HTR-8/SVneo (cell line): ENCODE measurements at places on chromosomes 6 and 20.

DNA sequence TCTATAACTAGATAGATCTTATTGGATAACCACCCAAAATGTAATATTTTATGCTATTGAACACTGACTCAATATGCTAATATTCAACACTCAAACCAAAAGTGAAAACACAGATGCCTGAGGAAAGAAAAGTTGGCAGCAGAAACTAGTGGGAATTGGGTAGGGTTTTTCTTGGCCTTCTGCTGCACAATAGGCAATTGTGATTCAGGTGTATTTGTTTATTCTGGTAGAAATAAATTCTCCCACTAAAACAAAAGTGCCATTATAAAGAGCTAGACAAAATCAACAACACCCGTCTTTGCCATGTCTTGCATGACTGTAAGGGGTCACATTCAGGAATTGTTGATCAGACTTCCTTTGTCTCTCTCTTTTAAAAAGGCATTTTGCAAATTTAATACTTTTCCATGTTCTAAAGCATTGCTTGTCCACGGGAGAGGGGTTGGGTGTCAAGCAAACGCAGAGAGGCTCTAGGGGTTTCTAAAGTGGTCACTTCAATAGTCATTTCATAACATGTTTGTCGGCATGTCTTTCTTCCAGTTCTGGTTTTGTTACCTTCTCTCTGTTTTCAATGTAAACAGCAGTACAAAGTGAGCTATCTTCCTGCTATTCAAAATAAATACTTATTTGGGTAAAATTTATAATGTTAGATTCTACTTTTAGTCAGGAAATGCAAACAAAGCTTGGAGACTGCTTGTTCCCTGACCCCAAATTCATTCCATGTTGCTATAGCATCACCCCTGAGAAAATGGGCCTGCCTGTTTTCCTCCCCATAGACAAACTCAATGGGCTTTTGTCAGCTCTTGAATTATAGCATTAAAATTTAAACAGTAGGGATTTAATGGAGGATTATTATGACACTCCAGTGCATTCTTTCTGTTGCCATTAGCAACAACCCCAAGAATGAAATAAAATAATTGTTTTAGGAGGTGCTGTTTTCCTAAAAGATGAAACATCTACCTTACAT is 217.0 kb upstream of the CCN2 start:
- DNase-seq = no peak

GRCh38 chr6:33116841-33117711 is 41.3 kb downstream of the HLA-DPB1 start:
- no peak for DNase-seq

GRCh38 chr6:134309227-134309626 is 8.7 kb downstream of the SGK1 start:
- no peak for DNase-seq

GRCh38 chr20:63574156-63574828 is at the start of gene HELZ2:
TSS of gene HELZ2 (minus strand) at chr20:63574239. CDS start at chr20:63572385, 1,854 bp downstream.
- DNase-seq = peak; percentile 98

- DNase-seq = no peak
Observed at GRCh38 chr20:9139106-9139833, 70.4 kb downstream of the PLCB4 start.

DNA sequence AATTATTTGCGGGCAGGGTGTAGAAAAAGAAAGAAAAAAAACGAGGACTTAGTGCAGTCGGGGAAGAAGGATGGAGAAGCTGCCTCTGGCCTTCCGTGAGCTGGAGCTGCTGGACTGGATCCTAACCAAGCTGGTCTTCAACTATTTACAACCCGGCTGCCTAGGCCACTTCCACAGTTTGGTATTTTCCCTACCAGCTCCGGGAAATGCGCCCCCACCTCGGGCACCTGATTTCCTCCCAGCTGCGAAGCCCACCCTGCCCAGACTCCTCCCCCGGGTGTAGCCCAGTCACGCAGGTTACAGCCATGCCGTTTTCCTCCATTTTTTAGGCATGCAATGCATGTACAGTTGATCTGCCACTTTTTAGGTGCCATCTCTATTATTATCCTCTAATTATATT is 21.2 kb downstream of the THEMIS start:
- no peak for DNase-seq

- DNase-seq = no peak
Observed at GRCh38 chr6:157658301-157658700, 164.7 kb upstream of the SNX9 start.

- DNase-seq = no peak
Observed at GRCh38 chr6:46220352-46221221, 49.8 kb upstream of the ENPP5 start.

DNA sequence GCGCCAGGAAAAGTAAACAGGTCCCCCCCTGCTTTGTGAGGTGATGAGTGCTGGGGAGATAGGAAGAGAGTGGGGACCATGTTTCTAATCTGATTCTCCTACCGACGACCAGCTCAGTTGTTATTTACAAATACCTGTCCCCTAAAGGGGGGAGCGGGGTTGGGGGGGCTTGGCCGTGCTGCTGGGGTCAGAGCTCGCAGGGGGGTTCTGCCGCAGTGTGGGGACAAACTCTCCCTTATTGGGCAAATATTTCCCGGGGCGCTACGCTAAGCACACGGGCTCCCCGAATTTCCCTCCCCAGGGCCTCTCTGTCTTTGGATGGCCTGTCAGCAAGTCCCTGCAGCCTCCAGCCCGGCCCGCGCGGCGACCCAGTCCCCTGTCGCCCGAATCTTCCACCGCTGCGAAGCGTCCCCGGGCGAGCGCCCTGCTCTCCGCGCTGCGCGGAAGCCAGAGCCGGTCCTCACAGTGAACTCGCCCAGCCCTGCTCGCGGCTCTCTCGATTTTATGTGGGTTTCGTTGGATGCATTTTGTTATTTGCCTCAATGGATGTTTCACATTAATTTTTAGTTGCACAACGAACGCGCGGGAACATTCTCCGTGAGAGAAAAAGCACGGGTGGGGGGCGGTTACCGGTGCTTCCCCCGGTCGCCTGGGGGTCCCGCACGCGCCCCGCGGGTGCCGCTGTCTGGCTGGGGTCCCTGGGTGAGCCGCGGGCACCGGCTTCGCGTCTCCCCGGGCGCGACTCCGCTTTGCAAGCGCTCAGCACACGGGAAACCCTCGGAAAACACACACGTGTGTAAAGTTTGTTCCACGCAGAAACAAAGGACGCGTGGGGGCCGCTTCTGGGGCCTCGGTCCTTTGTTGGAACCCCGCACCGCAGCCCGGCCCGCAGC is 1.5 kb upstream of the STX16 start:
- DNase-seq = no peak

- DNase-seq = no peak
Observed at GRCh38 chr20:4957939-4958362, 43.4 kb downstream of the SLC23A2 start.

- DNase-seq = no peak
Observed at GRCh38 chr20:46126440-46127056, 8.4 kb downstream of the CD40 start.

DNA sequence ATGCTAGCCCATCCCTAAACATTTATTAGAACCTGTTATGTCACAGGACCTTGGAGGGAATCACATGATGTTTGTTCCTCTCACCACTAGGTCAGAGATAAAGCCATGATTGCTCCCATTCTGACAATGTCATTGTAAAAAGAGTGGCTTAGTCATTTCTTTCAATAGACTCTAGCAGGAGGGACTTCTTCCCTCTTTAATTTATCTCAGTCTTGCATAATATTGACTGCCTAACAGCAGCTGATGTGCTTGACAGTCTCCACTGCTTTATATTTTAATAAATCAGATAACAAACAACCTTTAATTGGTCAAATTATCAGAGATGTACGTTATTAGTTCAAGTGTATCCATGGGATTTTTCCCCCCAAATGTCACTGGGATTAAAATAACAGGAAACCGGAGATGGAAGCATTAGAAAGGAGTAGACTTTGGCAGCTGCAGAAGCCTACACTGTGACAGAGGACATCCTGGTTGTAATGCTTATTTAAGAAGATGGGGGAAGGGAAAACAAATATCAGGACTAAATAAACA is 39.6 kb downstream of the LAMA4 start:
- no peak for DNase-seq

GRCh38 chr6:106763361-106763760 is 134.0 kb downstream of the QRSL1 start:
- DNase-seq = no peak

GRCh38 chr6:33578164-33578563 is 1.9 kb downstream of the BAK1 start:
- DNase-seq = no peak

DNA sequence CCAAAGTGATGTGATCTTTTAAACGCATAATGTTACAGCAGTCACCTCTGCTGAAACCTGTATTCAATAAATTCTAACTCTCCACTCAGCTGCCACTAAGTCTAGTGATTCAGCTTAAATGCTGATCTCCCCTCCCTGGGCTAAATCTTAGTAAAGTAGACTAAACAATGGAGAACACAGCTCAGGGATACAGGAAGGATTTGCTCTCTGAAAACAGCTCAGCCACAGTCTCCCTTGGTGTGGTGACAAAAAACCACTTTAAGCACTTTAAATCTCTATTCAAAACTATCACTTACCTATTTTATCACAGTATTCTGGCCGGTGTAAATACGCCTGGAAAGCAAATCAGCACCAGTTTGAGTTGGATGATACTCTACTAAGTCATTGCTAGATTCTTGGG is 130.6 kb downstream of the RFX6 start:
- DNase-seq = no peak

DNA sequence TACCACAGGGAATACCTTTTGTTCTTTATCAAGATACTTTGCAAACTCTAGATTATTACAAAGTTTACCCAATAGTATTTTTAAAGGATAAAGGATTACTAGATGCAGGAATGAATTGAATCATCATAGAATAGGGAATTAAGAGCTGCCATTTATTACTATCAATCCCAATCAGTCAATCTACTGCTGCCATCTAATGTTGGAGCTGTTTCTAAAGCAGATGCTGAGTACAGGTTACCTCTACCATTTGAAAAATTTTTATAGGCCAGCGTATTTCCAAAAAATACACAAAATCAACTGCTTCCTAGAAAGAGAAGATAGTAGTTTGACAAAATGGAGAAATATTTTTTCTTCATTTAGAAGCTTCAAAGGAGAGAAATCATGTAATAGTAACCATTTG is 520.4 kb downstream of the ADGRB3 start:
- DNase-seq = no peak

GRCh38 chr20:47925593-47925992 is 140.3 kb upstream of the SULF2 start:
- DNase-seq = no peak

GRCh38 chr6:49555951-49556350 is 5.5 kb downstream of the C6orf141 start:
- DNase-seq = no peak

DNA sequence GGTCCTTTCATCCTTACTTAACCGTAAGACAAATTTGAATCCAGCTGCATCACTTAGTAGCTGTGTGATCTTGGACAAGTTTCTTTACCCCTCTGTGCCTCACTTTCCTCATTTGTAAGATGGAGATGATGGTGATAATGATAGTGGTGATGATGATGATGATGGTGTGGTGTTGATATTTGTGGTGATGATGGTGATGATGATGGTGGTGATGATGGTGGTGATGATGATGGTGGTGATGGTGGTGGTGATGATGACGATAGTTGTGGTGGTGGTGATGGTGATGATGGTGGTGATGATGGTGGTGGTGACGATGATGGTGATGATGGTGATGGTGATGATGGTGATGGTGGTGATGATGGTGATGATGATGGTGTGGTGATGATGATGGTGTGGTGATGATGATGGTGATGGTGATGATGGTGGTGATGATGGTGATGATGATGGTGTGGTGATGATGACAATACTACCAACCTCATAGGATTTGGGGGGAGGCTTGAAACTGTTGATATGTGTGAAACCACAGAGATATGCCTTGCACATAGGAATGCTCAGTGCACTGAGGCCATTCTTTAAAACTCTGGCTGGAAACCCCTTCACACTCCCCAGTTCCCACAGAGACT is 233.2 kb downstream of the LY86 start:
- DNase-seq = no peak

- no peak for DNase-seq
Observed at GRCh38 chr6:61909486-61909885, 376.5 kb downstream of the KHDRBS2 start.

- DNase-seq = no peak
Observed at GRCh38 chr6:40438246-40438887, 148.8 kb downstream of the LRFN2 start.

DNA sequence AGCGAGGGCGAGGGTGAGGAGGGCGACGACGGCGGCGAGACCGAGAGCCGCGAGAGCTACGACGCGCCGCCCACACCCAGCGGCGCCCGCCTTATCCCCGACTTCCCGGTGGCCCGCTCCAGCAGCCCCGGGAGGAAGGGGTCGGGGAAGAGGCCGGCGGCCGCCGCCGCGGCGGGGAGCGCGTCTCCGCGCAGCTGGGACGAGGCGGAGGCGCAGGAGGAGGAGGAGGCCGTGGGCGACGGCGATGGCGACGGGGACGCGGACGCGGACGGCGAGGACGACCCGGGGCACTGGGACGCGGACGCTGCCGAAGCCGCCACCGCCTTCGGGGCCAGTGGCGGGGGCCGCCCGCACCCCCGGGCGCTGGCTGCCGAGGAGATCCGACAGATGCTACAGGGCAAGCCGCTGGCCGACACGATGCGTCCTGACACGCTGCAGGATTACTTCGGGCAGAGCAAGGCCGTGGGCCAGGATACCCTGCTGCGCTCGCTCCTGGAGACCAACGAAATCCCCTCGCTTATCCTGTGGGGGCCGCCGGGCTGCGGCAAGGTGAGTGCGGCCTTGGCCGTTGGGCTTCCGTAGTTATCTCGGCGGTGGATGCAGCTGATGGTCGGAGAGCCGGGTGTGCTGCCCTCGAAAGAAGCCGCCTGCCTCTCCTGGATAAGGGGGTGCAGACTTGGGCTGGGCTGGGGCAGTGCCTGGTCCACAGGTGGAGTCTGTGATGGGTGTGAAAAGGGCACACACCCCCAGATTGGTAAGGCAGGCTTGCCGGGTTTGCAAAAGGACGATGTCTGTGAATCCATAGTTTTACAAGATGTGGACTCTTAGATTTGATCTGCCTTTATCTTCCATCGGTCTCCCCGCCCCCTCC is 938 bp downstream of the WRNIP1 start:
- peak; percentile 30 for DNase-seq

GRCh38 chr6:14871221-14871620 is 374.6 kb upstream of the JARID2 start:
- DNase-seq = no peak

GRCh38 chr6:107318100-107318736 is 141.1 kb downstream of the PDSS2 start:
- peak; percentile 32 for DNase-seq

GRCh38 chr20:59123011-59123677 is 40.5 kb upstream of the ZNF831 start:
- no peak for DNase-seq

- DNase-seq = no peak
Observed at GRCh38 chr6:36999061-36999750, 6.2 kb upstream of the FGD2 start.

- DNase-seq = no peak
Observed at GRCh38 chr6:132368916-132369481, 32.3 kb downstream of the MOXD1 start.

- DNase-seq = no peak
Observed at GRCh38 chr6:22751223-22751622, 181.9 kb downstream of the HDGFL1 start.

GRCh38 chr6:36248980-36249379 is 20.9 kb upstream of the PNPLA1 start:
- DNase-seq = peak; percentile 31

GRCh38 chr6:73694711-73695411 is 1.1 kb upstream of the CD109 start:
- no peak for DNase-seq

GRCh38 chr20:35539756-35540212 is 2.1 kb upstream of the ERGIC3 start:
- no peak for DNase-seq

GRCh38 chr6:33279971-33280511 is 3.1 kb downstream of the B3GALT4 start:
- DNase-seq = peak; percentile 60
